ENCODE measurements at places on chromosomes 12 and 14.

DNA sequence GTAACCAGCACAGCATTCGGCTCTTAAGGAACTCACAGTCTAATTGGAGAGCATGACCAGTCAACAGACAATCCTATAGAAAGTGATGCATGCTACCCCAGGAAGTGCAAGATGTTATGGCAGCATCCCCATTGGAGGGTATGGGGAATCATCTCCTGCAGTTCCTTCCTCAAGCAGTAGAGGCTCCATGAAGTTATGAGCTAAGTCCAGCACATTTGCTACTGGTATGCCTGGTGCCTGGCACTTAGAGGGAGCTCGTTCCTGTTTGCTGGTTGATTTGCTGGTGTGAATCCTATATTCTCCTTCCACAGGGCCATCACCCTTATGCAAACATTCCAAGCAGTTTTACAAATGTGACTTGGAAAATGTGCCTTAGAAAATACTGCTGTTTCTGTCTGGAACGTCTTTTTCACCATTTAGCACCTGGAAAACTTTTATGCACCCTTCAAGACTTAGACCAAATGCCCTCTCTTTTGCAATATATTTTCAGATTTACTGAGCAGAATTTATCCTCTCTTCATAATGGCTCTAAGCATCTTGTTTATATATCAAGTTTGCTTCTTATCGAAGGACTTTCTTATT, 136.1 kb upstream of the WSCD2 start:
- DNase-seq = no peak

DNA sequence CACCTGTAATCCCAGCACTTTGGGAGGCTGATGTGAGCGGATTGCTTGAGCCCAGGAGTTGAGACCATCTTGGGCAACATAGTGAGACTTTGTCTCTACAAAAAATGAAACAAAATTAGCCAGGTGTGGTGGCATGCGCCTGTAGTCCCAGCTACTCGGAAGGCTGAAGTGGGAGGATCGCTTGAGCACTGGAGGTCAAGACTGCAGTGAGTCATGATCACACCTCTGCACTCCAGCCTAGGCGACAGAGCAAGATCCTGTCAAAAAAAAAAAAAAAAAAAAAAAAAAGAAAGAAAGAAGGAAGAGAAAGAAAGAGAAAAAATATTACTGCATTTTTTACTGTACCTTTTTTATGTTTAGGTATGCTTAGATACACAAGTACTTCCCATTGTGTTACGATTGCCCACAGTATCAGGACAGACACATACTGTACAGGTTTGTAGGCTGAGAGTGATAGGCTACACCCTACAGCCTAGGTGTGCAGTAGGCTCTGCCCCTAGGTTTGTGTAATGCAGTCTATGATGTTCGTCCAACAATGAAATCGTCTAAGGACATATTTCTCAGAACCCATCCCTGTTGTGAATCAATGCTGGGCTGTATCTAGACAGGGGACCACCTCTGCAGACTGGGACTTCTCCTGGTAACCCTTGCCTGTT, 160.4 kb upstream of the PWP1 start:
- no peak for DNase-seq

- DNase-seq = peak; percentile 66
Observed at GRCh38 chr14:69068744-69069421, 84.0 kb downstream of the DCAF5 start.

- no peak for DNase-seq
Observed at GRCh38 chr12:90098132-90098779, 389.6 kb upstream of the ATP2B1 start.

DNA sequence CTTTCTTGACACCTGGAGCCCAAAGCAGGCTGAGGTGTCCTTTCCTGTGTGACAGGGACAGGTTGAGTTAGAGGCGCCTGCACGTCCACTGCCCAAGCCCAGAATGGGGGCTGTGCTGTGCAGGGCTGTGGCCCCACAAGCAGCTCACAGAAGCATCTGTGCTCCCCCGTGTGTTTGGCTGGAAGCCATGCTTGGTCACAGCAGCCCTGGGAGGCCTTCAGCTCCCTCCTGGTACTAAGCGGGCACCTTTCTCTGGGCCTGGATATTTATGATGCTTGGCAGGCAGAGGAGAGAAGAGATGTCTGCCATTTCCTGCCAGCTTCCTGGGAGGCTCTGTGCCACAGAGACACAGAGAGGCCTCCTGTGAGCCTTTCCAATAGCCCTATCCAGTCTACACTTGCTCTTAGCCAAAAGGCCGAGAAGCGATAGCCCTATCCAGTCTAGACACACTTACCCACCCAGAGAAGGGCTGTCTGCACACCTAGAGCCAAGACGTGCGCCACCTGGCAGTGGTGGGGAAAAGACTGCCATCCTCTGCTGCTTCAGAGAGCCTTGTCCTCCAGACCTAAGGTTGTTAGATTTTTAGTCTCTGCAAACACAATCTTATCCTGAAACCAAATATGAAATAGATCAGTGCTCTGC, 117.4 kb downstream of the GCH1 start:
- no peak for DNase-seq

- DNase-seq = no peak
Observed at GRCh38 chr12:120651821-120652220, 11.4 kb downstream of the CABP1 start.

DNA sequence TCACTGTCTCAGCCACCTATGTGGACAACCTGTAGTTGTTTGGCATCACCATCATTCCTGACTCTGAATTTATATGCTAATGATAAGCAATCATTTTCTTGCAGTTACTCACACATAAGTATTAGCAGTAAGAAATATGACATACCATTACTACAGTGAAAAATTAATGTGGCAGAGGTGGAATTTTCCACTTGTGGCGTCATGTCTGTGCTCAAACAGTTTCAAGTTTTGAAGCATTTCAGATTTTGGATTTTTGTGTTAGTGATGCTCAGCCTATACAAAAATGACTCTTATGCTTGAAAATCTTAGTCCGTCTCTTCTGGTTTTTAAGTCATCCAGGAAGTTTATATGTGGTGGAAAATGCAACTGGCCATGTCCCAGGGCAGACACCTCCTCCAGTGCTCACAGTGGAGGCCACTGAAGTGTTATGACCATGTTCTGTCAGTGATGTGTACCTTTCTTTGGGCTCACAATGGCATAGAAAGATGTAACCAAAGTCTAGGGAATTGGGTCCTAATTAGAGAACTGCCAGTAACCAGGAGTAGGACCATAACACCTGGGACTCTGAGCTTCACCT, 220.6 kb downstream of the SYT1 start:
- no peak for DNase-seq

GRCh38 chr12:48980953-48981756, 3.0 kb downstream of the WNT1 start:
- DNase-seq = no peak

DNA sequence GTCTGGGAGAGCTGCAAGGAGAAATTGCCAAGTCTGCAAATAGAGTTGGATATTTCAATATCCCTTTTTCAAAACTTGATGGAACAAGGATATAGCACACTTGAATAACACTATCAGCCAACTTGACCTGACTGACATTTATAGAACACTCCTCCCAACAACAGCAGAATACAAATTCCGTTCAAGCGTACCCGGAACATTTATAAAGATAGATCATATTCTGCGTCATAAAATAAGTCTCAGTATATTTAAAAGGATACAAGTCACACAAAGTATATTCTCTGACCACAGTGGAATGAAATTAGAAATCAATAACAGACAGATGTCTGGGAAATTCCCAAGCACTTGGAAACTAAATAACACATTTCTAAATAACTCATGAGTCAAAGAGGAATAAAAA, 29.0 kb upstream of the MEG3 start:
- DNase-seq = no peak

- no peak for DNase-seq
Observed at GRCh38 chr14:42802346-42802745, 1195.7 kb downstream of the LRFN5 start.

DNA sequence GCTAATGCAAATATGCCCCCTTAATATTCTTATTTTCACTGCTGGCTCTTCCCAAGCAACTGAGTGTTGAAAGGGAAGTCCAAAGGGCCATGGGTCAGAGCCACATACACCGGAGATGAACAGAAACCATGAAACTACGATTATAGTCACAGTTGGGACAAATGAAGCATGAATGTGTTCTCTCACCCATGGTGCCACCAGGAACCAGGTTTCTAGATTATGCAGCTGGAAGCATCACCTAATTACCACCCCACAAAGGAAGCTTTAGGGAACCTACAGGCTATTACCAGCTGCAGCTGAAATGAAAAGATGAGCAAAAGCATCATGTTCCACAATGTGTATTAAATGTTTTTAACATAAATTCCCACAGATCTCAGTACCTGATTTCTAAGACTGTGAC, 15.4 kb downstream of the TMTC1 start:
- DNase-seq = no peak

DNA sequence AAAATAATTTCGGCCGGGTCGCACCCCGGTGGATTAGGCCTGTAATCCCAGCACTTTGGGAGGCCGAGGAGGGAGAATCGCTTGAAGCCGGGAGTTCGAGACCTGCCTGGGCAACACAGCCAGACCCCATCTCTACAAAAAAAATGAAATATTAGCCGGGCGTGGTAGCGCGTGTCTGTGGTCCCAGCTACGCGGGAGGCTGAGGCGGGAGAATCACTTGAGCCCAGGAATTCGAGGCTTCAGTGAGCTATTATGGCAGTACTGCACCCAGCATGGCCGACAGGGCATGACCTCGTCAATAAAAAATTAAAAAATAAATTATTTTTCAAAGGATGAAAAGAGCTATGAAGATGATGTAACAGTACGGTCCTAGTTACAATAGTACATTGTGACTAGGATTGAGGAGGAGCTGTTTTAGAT, 523 bp downstream of the GTF2H3 start:
- DNase-seq = no peak

DNA sequence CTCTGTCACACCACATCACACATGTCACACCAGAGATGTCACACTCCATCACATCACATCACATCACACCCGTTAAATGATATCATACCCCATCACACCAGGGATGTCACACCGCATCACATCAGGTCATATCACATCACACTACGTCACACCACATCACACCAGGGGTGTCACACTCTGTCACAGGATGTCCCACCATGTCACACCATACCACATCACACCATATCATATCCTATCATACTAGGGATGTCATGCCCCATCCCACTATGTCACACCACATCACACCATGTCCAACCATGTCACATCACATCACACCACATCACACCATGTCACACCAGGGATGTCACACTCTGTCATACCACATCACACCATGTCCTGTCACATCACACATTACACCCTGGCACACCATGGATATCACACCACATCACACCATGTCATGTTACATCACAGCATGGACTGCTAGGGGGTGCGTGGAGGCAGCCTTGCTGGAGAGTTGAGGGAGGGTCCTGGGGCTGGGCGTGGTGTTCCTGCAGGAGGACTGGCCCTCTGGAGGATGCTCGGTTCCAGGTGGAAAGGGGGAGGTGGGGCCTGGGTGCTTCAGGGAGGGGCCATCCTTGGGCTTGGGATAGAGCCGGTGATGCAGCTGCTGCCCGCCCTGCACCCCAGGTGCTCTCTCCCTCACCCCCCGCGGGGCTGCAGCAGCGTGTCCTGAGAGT, 134.6 kb downstream of the TMEM121 start:
- DNase-seq = no peak

GRCh38 chr14:96267336-96267735, 11.3 kb downstream of the BDKRB1 start:
- no peak for DNase-seq

- DNase-seq = no peak
Observed at GRCh38 chr12:79057540-79057939, 193.0 kb downstream of the SYT1 start.

- DNase-seq = no peak
Observed at GRCh38 chr14:94517248-94517640, 8.0 kb upstream of the SERPINA12 start.

DNA sequence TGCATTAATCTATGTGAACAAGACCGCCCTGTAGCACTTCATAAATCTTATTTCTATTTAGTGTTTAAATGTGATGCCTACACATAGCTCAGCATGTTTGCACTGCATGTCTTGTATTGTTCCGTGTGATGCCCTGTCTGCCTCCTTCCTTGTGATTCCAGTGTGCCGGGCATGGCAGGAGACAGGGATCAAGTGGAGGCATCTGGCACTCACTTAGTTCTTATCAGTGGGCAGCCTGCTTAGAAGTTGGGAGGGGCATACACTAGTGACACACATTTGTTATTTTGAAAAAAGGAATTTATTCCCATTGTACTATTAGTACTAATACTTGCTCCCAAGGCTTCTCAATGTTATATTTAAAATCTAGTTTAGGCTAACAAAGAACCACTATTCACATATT, 176.4 kb downstream of the KCNA5 start:
- no peak for DNase-seq

GRCh38 chr12:51270067-51270950, at the start of gene SMAGP:
Gene SMAGP (minus strand): TSS chr12:51270415. CDS start chr12:51269278, 1,137 bp downstream.
- no peak for DNase-seq

- no peak for DNase-seq
Observed at GRCh38 chr14:56814969-56815700, 4.9 kb upstream of the OTX2 start.

DNA sequence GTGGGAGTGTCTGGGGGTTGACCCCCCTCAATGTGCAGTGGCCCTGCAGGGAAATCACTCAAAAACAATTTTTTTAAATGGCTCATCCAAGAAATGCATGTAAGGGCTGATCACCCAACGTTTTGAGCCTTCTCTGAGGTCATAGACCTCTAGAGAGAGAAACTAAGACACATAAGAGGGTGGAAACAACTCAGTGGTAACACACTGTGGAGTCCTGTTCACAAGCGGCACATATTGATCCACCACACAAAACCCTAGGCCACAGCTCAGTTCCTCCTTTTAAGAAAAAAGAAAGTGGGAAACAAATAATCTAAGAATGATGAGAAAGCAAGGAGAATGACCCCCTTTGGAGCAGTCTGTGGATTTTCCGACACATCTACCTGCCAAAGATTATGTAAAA, 83.0 kb upstream of the METAP2 start:
- no peak for DNase-seq

DNA sequence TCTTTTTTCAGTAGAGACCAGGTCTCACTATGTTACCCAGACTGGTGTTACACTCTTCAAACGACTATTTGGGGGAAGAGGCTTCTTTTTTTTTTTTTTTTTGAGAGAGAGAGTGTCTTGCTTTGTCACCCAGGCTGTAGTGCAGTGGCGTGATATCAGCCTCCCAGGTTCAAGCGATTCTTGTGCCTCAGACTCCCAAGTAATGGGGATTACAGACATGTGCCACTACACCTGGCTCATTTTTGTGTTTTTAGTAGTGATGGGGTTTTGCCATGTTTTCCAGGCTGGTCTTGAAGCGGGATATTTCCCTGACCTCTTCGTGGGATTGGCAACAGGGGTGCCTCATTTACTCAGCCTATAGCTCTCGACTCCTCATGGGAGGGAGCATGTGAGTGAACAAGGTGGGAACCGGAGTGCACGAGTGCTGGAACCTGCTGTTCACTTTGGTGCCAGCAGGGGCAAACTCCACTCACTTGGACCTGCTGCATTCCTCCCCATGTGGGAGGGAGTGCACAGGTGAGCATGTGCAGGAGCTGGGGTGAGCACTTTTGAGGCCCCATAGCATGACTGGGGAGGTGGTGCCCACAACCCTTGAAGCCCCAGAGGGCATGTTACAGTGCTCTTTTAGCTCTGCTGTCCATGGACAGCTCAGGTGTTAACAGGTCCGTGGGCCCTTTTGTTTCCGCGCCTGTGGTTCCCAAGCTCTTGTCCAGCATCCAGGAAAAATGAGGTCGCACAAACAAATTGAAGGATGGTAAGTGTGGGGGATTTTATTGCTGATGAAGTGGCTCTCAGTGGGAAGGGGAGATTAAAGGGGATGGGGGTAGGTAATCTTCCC, 79.1 kb upstream of the HECTD1 start:
- no peak for DNase-seq

GRCh38 chr12:10389904-10390303, at the start of gene KLRK1:
Gene KLRK1 (minus strand): TSS chr12:10390041. CDS start chr12:10388810, 1,231 bp downstream.
- DNase-seq = no peak

All from AG09309 (cell line).